ENCODE measurements at places on chromosomes 2 and 18.
A peak's percentile ranks its signal among the peaks of the same experiment; 100 is the strongest.

GRCh38 chr2:147829106-147829505 is 15.7 kb upstream of the ACVR2A start:
- DNase-seq = peak; percentile 24

DNA sequence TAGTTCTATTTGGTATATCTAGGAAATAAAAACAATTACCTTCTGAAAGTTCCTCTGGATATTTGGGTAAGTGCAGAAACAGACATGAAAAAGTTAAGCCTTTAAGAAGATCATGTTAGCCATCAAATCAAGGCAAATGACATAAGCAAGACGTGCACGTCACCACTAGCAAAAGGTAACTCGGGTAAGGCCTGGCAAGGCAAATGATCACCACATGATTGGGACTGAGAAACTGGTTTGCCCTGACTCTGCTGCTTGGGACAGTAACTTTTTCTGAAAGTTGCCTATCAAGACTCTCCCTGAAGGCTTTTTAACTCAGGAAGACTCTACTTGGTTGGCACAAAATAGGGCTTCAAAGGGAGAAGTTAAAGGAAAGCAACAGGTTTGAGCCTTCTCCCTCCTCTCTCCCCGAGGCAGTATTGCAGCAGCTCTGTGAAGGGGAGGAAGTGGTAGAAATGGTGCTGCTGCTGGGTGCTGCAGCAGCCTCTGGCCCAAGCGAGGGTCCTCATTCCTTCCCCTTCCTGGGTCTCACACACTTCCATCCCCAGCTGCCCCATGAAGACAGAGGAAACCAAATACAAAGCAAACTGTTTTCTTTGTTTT is 17.1 kb upstream of the TMEM237 start:
- DNase-seq = no peak

- no peak for DNase-seq
Measured at GRCh38 chr2:58350484-58350883, 109.4 kb upstream of the FANCL start.

- DNase-seq = no peak
Measured at GRCh38 chr18:6732952-6733351, 3.4 kb downstream of the ARHGAP28 start.

DNA sequence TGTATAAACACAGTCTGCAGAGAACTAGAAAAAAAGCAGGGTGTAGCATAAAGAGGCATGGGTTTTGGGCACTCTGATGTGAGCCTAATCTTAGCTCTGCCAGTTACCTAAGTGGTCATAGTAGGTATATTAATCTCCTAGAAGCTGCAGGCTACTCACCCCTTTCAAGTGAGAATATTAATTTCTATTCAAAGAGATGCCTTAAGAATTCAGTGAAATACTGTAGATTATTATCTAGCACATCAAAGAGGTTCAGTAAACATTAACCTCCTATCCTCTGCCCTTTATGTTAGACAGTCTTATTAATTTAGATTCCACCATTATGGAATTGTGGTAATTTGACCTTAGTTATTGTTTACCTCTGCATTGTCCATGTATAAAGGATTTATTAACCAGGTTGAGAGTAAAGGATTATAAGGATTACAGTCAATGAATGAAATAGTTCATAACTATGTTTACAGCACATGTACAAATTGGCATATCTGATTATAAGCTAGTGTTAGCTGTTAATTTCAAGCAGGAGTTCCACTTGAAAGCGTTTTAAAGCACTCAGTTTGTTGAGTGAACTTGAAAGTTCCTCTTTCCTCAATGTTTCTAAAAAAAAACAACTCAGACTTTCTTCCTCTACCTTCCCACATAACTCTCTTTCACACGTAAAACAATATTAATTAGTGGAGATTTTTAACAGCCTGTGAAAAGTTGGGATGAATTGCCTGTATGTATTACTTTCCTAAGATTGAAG is 150.6 kb upstream of the EPC2 start:
- DNase-seq = no peak

GRCh38 chr2:36807223-36807886 is 110.8 kb downstream of the VIT start:
- DNase-seq = no peak

DNA sequence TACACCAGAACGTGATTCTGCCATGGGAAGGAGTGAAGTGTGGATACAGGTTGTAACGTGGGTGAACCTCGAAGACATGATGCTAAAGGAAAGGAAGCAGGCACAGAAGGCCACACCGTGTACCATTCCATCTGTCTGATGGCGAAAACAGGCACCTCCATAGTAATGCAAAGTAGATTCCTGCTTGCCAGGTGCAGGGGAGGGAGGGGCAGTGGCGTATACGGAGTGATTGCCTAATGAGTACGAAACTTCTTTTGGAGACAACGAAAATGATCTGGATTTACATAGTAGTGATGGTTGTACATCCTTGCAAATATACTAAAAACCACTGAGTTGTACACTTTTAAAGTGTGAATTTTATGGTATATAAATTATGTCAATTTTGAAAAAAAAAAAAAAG is 106.7 kb downstream of the GBX2 start:
- DNase-seq = no peak

GRCh38 chr2:98433363-98433964 is 11.2 kb upstream of the INPP4A start:
- DNase-seq = no peak

DNA sequence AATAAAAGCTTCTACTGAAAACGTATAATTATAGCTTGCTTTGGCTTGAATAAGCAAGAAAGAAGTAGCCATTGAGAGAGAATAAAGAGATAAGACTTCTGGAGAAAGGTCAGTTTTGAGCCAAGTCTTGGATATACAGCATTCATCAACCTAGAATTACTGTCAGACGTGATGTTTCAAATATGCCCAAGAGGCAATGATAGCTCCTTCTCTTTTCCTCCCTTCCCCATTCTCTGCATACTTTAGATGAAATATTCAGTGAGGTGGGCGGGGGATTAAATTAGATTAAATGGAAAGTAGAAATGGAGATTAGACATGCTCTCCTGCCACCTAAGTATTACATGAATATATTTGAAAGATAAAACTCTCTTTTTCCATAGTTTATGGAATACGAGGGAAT is 8.7 kb downstream of the ANTXR1 start:
- no peak for DNase-seq

- no peak for DNase-seq
Measured at GRCh38 chr2:166126007-166126639, 1.7 kb downstream of the SCN1A start.

DNA sequence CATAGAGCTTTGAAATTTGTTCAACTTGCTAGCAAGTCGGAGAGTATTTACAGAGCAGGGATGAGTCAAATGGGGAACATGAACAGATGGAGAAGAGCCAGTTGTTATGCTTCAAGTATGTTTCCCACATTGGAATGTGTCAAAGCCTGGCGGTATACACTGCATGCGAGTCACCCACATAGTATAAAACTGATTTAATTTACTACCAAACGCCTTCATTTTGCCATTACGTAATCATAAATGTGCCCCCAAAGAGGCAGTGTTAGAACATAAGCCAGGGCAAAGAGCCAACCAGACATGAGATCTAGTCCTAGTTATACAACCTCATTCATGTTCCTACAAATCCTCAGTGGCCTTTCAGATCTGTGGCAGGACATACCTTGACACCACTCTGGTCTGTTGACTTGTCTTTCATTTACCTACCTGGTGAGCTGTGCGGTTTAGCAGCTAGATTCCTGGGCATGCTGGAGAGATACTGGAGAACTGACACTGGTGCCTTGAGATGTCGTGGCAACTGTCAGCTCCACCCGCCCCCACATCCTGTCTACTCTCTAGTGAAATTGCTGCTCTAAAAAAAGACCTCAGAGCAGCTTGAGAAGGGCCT is 21.7 kb upstream of the NRP2 start:
- DNase-seq = no peak

DNA sequence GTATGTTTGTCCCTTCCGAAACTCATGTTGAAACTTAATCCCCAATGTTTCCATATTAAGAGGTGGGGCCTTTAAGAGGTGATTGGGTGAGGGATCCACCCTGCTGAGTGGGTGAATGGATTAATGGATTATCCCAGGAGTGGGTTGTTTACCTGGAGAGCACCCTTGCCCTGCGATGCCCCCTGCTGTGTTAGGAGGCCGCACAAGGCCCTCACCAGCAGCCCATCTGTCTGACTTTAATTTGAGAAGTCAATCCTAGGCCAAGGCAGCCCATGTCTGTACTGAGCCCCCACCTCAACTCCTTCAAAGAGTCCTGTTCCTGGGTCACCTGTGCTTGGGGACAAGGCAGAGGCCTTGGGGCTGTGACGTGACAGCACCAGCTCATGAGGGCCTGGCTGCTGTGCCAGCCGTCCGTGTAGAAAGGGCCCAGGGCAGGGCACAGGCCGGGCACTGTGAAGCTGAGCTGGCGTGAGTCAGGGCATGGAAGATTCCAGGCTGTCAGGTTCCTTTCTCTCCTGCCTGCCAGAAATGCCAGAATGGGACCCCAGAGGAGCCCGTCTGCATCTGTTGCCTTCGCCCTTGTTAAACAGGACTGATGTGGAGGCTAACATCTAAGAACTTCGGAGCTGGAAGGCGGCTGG is 21.3 kb upstream of the TAF1B start:
- DNase-seq = no peak

GRCh38 chr2:204175552-204176271 is 239.1 kb downstream of the ICOS start:
- no peak for DNase-seq

- DNase-seq = no peak
Measured at GRCh38 chr2:203909974-203910373, 26.6 kb upstream of the ICOS start.

DNA sequence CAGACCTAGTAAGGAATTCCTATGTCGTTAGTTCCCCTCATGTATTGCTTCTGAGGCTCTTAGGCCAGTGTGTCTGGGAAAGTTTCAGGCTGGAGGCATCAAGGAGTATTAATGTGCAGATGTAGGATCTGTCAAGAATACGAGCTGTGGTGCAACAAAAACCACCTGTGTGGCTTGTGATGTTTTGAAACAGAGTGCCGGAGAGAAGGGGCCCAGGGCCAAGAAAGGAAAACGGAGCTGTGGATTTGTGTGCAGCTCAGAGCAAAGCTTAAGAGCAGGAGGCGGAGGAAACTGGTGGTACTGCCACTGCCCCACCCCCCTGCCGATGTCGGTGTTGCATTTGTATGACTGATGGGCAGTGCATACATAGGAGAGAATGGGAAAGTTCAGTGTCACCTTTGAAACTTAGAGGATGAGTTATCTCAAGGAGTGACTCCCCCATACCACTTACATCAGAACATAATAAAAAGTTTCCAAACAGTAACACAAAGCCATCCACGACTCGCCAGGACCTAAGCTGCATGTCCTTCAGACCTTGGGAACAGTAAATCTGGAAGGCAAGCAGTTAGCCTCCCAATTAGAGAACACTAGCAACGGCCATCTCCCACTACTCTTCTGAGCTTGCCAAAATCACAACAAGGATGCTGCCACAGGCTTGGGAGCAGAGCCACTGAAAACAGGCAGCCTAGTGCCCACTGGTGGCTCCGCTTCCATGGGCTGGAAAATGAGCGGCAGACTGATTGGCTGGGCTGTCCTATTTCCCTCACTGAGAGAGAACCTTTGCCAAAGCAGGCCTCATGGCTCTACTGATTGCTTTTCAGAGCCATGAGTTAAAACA is 152.7 kb upstream of the NT5C1B start:
- DNase-seq = peak; percentile 40

DNA sequence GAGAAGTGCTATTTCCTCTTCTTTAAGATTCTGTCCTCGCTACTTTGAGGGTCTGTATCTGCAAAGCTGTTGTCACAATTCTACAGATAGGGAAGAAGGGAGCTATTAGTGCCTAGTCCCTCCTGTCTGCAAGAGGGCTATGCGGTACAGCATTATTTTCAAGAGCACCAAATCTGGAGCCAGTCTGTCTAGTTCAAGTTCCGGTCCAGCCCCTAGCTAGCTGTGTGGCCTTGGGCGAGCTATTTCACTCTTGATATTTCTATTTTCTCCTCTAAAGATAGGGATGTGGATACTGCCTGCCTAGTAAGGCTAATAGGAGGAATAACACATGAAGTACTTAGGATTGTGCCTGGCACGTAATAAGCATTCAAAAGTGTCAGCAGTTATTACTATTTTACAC is 272.4 kb downstream of the KCNE4 start:
- DNase-seq = no peak

- no peak for DNase-seq
Measured at GRCh38 chr18:63181706-63182309, 137.8 kb downstream of the BCL2 start.

DNA sequence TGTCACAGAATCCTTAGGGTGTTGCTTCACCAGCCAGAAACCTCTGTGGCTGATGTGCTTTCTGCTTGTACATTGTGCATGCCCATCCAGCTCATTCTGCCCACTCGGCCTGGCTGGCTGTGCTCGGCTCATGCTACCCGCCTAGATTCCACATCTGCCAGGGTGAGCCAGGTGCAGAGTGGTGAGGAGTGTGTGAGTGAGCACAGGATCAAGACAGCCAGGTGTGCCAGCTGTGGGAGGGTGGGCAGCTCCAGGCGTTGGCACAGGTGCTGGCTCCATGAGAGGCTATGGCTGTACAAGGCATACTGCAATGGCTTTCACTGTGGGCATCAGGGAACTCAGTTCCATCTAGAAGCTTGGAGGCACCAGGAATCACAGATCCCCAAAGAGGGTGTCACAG is 1321.8 kb upstream of the CRIM1 start:
- DNase-seq = no peak

GRCh38 chr2:127039387-127040031 is 67.4 kb downstream of the BIN1 start:
- no peak for DNase-seq

DNA sequence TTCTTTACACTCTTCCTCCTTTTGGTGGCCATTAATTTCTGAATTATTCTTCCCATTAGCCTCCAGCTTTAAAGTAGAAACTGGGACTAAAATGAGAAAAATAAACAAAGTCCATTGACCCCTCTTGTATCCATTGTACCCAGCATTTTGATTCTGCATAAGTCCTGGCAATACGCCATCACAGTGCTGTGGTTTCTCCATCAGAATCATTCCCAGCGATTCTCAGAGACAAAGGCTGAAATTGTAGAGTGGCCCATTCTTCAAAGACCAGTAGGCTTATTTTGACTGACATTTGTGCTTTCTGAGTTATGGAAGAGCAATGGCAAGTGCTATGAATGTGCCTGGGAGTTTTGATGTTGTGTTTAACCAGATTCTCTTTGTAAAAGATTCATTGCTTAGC is 199.3 kb upstream of the GALNT5 start:
- no peak for DNase-seq

GRCh38 chr2:185142677-185143076 is 544.3 kb downstream of the ZNF804A start:
- DNase-seq = no peak

DNA sequence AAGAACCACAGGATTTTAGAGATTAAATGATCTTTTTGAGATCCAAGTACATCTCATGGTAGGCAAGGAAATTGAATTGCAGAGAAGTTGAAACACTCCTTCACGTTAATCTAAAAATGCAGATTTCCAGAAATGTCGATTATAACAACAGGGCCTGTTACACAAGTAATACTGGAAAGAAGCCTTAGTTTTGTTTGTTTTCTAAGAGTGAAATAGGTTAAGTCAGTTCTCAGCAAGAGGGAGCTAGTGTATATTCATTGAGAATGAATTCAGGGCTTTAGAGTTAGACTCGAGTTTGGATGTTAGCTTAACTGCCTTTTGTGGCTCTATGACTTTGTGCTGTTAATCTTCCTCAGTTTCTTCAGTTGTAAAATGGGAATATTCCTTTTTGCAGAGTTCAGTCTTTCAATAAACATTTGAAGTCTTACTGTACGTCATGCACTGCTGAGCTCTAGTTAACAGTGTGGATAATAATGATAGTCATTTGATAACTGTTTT is 926 bp downstream of the NDUFV2 start:
- peak; percentile 33 for DNase-seq

GRCh38 chr2:134288814-134289213 is 34.9 kb downstream of the MGAT5 start:
- no peak for DNase-seq

All from hepatocyte (in vitro differentiated cells).